Stimulated activated CD4-positive, alpha-beta T cell treated with anti-CD3 and anti-CD28 coated beads, Interleukin-2, amount 100 ng/mL, for 4 hours (primary cell): ENCODE measurements at places on chromosomes 6 and 20.

DNA sequence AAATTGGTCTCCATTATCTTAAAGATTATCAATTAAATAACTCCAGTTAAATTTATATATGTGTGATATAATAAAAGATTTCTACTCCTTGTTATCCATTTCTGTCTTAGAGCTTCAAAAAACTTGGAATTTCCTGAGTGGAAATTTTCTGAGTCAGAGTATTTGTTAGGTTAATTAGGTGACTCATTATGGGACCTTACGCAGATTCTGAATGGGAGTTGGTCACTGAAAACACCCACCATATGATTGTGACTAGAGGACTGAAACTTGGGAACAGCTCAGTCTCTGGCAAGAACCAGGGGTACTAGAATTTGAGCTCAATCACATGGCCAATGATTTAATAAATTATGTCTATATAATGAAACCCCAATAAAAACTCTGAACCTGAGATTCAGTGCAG, 125.4 kb upstream of the HMGCLL1 start:
- DNase-seq = no peak

DNA sequence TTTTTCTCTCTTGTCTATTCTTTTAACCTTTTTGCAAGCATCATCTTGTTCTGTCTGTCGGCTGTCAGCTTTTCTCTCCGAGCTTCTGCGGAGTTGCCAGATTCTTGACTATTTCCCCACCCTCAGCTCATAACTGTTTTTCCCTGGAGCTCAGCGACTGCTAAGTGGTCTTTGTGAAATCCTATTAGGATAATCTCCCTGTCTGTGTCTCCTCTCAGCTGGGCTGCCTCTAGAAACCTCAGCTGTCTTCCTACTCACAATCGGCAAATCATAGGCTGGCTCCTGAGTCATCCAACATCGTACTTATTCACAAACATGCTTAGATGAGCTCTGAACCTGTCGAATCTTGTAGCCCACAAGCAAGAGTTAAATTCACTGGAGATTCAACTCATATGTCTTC, 332.3 kb downstream of the PTPRT start:
- no peak for DNase-seq

GRCh38 chr6:139240161-139241010, 51.4 kb downstream of the TXLNB start:
- DNase-seq = no peak

DNA sequence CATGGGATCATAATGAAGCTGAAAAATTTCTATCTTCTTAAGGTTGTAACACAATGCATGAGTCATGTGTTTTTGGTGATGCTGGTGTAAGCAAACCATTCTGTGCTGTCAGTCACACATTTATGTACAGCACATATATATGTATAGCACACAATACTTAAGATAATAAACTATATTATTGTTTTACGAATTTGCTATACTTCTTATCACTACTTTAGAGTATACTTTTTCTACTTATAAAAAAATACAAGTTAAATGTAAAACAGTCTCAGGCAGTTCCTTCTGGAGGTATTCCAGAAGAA, 920.1 kb upstream of the FLRT3 start:
- DNase-seq = no peak

DNA sequence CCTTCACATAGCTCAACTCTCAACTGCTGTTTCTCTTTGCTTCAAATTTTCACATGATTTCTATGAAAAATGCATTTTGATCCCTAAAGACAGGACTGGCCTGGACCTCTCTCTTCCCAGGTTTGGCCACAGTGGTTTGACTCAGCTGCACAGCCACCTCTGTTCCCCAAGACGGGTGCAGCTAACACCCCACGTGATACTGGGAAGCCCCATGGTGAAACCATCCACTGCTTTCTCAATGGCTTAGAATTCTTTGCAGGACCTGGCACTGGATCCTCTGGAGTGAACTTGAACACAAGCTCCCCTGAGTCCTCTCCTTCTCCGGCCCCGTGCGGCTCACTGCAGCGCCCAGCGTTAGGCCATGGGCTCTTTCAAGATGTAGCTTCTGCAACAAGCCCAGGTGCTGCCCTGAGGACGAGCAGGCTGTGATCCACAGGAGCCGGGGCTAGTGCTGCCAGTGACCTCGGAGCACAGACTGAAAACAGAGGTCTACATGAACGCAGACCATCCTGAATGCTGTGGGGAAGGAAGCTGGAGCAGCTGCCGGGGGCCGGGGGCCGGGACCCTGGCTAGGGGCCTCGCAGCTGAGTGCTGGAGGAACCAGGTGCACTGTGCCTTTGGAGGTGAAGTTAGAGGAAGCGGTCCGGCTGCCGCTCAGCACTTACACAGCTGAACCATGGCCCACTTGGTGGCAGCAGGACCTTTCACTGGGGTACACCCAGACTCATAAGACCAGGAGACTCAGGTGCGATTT, 58.8 kb upstream of the MPC1 start:
- no peak for DNase-seq

- DNase-seq = no peak
Observed at GRCh38 chr20:19830211-19830785, 72.2 kb downstream of the RIN2 start.

DNA sequence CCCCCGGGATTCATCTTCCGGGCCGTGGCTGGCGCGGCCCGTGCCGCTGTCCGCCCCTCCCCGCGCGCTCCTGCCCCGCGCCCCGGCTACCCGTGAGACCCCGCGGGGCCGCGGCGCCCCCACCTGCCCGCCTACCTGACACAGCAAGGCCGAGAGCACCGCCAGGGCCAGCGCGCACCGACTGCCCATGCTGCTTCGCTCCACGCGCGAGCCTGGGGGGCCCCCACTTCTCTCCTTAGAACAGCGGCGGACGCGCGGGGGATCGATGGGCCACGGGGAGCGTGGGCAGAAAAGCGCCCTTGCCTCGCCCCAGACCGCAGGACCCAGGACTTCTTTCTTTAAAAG, 955 bp downstream of the DLL1 start:
- no peak for DNase-seq

GRCh38 chr20:42961771-42962170, 227.9 kb downstream of the PTPRT start:
- no peak for DNase-seq

GRCh38 chr6:168937054-168937453, 316.6 kb downstream of the THBS2 start:
- no peak for DNase-seq

GRCh38 chr6:163376187-163376586, 38.3 kb upstream of the QKI start:
- DNase-seq = no peak

GRCh38 chr20:5552154-5552553, 198.0 kb upstream of the SHLD1 start:
- no peak for DNase-seq

GRCh38 chr20:22523499-22524392, 60.6 kb downstream of the FOXA2 start:
- no peak for DNase-seq

DNA sequence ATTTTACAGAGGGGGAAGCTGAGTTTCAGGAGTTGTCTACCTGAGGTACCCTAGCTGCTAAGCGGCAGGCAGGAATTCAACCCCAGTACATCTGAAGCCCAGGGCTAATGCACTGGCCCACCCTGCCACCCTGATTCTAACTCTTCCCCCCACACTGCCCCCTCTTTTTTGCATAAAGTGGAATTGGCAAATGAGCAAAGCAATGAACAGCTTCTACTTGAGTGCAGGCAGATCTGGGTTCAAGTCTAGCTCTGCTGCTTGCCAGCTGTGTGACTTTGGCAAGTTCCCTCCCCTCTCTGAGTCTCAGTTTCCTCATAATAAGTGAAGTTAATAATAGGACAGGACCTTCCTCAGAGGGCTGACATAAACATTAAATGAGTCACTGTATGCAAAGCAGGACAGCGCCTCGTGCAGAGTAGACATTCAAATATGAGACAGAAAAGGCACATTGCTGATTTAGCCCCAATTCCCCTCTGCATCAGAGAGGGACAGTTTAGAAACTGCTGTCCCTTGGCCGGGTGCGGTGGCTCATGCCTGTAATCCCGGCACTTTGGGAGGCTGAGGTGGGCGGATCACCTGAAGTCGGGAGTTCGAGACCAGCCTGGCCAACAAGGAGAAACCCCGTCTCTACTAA, 4.7 kb downstream of the ADA start:
- DNase-seq = no peak

DNA sequence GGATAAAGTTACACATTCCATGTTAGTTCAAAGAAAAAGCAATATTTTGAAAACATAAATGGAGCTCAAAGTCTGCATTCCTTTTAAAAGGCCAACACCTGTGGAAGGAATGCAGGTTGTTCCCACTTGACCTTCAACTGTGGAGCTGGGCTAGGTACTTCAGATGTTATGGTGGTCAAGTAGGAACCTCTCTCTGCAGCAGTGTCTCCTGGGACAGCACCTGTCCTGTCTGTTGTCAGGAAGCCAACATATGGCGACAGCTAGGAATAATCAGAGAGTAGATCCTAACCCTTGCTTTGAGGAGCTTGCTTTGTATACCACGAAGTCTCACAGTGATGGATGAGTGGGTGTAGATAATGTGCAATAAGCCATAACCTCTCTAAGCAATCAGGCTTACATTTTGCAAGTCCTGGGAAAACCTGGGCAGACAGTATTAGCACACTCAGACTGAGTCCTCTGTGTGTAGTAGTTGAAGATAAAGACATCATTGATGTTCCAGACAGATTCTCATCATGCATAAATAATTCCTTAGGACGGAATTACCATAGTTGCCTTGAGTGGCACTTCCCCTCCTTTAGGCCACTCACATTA, 347.5 kb downstream of the PRL start:
- no peak for DNase-seq

DNA sequence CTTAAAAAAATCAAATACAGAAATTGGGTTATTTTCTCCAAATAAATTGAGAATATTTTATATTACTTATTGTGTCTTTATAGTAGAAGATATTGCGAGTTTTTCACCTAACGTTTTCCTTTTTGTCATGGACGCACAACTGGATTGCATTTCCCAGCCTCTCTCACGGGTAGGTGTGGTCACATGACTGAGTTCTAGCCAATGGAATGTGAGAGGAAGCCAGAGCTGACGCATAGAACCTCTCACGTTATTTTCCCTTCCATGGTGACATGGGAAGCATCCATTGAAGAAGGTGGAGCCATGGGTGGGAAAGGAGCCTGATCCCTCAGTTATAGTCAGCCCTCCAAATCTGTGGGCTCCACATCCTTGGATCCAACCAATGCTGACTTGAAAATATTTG, 155.9 kb upstream of the UST start:
- DNase-seq = no peak

DNA sequence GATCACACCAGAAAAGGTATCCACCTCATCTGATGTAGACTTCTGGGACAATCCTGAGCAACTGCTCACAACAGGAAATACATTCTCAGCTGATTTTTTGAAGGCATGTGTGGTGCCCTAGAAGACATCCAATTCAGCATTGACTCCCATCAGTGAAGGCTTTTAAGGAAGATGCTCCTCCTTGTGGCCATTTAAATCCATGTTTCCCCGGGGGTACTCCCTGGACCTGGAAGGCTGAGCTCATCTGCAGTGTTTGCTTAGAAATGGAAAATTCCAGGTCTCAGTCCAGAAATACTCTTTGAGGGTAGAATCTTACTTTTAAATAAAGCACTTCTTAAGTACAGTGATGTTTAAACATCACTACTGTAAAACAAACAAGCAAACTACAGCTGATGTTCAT, 195.5 kb upstream of the PDE10A start:
- DNase-seq = no peak

GRCh38 chr6:27957516-27957915, 475 bp downstream of the OR2B6 start:
- no peak for DNase-seq

- DNase-seq = no peak
Observed at GRCh38 chr6:98469141-98469540, 365.2 kb upstream of the POU3F2 start.

- no peak for DNase-seq
Observed at GRCh38 chr6:27547157-27548075, 74.5 kb upstream of the ZNF184 start.

- DNase-seq = no peak
Observed at GRCh38 chr6:24426729-24427446, 24.2 kb downstream of the MRS2 start.

GRCh38 chr6:100126790-100127484, 132.9 kb upstream of the MCHR2 start:
- DNase-seq = no peak

- no peak for DNase-seq
Observed at GRCh38 chr6:25205629-25206028, 73.5 kb upstream of the CARMIL1 start.

- no peak for DNase-seq
Observed at GRCh38 chr20:25145131-25145530, 50.4 kb upstream of the ENTPD6 start.

DNA sequence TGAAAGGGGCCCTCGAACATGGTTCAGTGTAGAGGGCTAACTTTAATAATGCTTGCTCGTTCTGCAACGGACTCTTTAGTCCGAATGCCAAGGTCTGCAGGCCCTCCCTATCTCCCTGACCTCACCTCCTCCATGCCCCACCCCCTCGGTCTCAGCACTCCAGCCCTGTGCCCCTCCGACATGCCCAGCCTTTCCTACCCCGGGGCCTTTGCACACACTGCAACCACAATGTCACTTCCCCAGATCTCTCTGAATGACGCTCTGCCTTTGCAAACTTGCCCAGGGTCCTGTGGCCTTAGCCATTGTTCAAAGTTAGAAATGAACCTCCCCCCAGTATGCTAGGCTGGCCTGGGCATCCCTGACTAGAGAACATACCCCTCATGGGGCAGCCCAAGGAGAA, 50.0 kb upstream of the NFATC2 start:
- DNase-seq = no peak

DNA sequence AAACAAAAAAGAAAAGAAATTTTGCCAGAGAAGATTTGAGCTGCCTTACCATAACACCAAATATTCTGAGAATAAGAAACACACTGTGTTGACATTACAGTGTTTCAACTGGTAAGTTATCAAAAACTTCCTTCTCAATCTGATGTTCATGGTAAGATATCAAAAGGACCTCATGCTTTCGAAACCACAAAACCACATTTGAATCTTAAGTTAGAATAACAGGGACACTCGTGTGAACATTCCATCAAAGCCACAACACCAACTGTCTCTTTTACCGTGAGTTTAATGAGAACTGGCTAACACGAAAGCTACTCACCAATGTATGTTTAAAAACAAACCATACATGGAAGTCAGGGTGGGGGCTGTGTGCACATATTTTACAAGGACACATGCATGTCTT, 73.0 kb upstream of the OPRM1 start:
- DNase-seq = no peak

GRCh38 chr20:47762699-47763268, 22.5 kb downstream of the SULF2 start:
- DNase-seq = no peak

DNA sequence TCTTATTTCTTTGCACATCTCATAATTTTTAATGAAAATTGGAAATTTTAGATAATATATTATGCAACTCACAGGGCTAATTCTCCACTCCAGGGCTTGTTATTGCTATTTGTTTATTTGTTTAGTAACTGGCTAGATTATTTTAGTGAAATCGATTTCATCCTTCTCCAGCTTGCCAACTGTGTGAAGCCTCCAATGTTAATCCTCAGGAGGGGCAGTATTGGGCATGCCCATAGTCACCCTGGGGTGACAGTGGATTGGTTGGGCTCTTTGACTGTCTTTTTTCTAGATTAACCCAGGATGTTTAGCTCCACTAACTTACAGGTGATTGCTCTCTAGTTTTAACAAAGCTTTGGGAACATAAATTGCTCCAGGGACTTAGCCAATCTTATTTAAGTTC, 450.1 kb downstream of the BMP2 start:
- DNase-seq = no peak
